ENCODE measurements at places on chromosomes 6 and 20.

GRCh38 chr6:52512199-52512598 is 64.7 kb downstream of the TRAM2 start:
- no peak for DNase-seq

GRCh38 chr20:20895537-20895936 is 183.1 kb upstream of the RALGAPA2 start:
- DNase-seq: no peak

- no peak for DNase-seq
Measured at GRCh38 chr6:158439255-158439654, 120.6 kb upstream of the TMEM181 start.

DNA sequence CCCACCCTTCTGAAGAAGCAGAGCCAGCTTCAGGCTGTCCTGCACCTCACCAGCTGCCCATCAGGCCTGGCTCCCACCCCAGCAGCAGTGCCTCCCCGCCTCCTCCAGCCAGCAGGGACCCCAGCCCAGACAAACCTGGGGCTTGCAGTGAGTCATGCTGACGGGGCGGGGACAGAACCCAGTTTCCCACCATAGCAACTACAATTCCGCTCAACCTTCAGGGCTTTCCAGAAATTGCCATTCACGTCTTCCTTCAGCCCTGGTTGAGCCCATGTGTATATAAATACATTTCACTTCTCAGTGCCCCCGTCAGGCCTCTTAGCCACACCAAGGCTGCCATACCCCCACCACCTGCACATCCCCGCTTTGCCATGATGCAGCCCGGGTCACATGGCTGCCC is 4.4 kb downstream of the SPDEF start:
- no peak for DNase-seq

GRCh38 chr6:157647261-157647915 is 175.7 kb upstream of the SNX9 start:
- no peak for DNase-seq

DNA sequence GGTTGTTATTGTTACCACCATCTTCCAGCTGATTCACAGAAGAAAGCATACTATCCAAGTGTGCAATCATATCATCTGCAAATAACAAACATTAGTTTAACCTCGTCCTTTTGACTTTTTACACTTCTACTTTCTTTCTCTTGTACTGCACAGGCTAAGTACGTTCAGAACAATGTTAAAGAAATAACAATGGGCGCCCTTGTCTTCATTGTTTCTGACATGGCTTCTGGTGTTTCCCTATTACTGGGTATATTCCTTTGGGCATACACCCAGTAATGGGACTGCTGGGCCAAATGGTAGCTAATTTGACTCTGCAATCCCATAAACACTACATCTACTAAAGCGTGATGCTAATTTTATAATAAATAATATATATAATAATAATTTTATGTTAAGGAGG is 146.7 kb downstream of the GJA10 start:
- no peak for DNase-seq

- no peak for DNase-seq
Measured at GRCh38 chr6:17035257-17036064, 66.4 kb upstream of the STMND1 start.

GRCh38 chr6:20427856-20428255 is 26.2 kb downstream of the E2F3 start:
- DNase-seq: no peak

GRCh38 chr20:61516346-61517208 is 264.5 kb downstream of the CDH4 start:
- DNase-seq: no peak

DNA sequence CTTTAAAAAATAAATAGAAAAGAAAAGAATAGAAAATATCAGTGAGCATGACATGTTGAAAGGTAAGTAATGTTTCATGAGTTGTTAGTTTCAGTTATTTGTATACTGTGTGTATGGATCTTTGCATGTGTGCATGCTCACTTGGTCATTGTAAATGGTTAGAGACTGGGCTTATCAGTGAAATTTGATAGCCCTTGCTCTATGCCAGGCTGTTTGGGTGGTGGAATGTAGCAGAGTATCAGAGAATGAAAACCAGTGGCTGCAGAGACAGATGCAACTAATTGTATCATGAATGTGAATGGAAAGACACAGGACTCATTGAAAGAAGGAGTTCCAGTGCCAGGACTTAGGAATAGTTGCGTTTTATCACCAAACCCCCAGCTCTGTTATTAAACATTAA is 4.2 kb downstream of the GSTA2 start:
- DNase-seq: no peak

GRCh38 chr6:100886076-100886475 is 4.9 kb upstream of the ASCC3 start:
- DNase-seq: no peak

DNA sequence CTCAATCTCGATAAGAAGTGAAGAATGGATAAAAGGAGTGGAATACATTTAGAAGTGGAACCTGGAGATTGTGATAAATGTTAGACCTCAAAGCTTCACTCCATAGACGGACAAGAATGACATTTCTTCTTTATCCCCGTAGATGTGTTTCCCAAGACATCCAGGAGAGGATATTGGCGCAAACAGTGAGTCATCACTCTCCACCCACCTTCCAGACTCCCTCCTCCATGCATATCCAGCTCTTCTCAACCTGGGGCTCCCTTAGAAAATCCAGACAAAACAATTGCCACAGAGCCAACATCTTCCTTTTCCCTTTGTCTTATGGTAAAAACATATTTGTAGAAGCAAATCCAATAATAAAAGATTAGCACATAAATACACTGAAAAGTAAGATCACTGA is 586.1 kb downstream of the PTPRT start:
- no peak for DNase-seq

DNA sequence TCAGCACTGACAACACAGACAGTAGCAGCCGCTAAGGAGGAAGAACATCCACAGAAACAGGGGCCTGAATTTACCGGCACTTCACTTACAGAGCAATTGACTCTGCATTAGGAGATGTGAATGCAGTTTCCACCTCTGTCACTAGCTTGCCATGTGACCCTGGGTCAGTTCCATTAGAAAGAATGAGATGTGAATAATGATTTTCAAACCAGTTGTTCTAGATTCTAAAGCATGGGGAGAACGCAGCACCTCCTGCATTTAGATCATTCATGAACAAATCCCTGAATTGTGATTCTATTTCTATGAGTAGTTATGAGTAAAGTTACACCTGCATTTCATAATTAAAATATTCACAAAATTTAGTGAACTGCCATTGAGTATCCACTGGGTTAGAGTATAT is 197.3 kb upstream of the EXOC2 start:
- DNase-seq: no peak

GRCh38 chr6:9986273-9986672 is 428.6 kb downstream of the TFAP2A start:
- DNase-seq: no peak

DNA sequence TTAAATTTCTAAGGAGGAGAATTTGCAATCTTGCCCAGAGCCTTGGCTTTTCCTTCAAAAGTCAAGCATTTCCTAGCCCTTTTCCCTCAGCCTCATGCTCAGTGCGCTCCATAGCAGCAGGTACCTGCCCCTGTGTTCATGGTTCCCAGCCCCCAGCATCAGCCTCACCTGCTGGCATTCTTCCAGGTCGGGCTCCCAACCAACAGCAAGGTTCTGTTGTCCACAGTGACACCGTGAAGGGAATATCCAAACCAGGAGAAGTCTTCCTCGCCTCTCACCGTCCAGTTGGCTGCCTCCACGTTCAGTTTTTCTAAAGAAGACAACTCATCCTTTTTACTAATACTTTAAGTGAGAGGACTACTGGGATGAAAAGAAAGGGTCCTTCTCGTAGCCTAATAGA is 42.7 kb downstream of the GPLD1 start:
- DNase-seq: no peak

DNA sequence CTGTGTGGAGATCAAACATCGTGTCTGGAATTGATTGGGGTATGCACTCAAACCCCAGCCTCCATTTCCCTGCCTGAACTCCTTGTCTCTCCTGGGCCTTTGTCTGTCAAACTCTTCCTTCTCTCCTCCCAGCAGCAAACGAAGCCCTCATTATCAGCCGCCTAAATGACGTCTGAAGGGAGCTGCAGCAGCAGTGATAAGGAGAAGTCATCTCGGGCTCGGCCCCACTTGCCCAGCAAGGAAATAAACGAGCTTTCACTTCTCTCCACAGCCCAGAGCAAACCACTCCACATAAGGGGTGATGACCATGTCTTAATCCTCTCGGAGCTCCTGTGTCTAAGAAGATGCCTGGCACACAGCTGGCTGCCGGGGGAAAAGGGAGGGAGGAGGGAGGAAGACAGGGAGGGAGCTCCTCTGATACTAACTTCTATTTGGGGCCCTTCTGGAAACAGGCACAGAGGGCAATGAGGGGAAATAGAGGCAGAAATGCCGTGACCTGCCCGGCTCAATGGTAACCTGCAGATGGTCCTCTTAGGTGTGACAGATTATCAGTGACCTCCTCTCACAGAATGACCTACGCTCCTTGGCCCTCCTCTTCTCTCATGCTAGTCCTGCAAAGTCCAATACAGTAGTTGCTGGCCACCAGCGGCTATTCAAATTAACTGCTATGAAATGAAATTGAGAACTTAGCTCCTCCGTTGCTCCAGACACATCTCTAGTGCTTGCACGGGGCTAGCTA is 100.4 kb downstream of the PXDC1 start:
- DNase-seq: no peak

DNA sequence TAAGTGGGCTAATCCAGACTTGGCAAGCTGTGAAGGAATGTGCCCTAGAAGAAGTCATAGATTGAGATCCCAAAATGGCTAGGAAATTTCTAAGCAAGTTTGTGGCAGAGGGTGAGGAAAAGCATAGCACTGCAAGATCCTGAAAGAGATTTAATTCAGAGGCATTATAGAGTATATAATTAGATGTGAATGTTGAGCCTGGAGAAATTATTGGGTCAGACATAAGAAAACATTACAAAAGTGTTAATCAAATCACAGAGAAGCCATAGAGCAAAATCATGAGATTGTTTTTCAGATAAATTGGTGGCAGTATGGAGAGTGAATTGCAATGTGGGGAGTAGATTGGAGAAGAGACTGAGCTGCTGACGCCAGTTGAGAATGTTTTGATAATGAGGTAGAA is 90.0 kb downstream of the CD2AP start:
- no peak for DNase-seq

DNA sequence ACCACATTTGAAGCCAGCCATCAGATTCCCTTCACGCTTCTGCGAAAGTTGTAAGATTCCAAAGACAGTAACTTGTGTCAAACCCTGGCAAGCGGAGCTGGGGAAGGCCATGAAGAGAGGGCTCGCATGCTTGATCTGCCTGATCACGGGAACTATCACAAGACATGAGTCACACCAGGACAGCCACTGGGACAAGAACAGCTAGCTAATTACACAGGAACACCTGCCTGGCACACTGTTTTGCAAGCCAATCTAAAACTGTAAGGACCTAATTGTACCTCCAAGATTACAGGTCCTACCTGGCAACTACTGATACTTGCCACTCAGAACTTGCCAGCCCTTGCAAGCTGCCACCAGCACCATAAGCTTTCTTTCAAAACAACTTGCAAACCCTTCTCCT is 289.3 kb downstream of the KIF16B start:
- no peak for DNase-seq

DNA sequence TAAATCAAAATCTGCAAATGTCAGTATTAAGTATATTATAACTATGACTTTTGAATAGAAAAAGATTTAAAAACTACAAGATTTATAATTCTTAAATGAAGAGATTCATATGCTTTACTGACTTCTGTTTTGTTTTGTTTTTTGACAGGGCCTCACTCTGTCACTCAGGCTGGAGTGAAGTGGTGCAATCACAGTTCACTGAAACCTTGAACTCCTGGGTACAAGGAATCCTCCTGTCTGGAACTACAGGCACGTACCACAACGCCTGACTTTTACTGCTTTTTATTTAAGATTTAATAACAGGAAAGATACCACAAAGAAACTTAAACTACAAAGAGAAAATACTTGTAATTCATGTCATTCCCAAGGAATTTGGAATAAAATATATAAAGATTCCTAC is 940.2 kb upstream of the CITED2 start:
- no peak for DNase-seq

GRCh38 chr6:16651871-16652270 is 109.4 kb downstream of the ATXN1 start:
- no peak for DNase-seq

- no peak for DNase-seq
Measured at GRCh38 chr6:14804001-14804784, 441.7 kb upstream of the JARID2 start.

- no peak for DNase-seq
Measured at GRCh38 chr6:108726726-108727339, 121.4 kb upstream of the ARMC2 start.

DNA sequence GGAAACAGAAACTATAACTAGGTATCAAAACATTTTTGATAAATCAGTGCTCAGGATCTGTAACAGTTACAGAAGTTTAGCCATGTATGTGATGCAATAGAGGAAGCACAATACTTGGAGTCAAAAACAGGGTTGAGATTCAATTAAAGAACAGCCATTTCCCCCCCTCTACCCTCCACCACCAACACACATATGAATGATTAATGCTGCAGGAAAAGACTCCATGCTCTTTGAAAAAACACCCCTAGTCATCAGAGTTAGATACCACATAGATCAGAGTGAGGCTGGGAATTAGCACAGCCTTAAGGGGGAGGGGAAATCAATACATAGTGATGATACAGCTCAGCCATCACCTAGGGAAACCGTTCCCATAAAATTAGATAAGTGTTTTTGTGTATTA is 108.9 kb upstream of the EMILIN3 start:
- DNase-seq: no peak

DNA sequence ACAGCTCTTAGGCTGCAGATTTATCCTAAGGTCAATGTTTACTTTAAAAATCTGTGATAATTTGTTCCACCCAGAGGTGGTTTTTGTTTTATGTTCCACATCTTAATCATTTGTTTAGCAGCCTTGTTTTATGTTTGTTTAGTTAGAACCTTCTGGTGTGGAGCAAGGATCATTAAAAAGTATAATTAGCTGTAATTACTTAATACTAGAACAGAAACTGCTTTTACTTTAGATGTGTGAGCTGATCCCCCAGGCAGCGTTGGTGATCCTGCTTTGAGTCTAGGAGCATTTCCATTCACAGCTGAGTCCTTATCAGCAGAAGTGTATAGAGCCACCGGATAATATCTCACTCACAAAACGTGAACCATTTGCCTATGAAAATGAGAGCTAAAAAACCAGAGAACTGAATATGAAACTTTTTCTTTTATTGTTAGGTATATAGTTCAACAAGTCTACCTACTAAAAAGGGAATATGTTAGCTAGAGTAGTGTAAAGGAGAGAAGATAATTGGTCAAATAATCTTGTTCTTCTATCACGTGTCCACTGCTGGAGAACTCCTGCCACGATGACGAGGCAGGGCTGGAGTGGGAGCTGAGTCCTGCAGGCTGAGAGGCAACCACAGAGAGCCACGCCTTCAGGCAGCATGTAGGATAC is 78.5 kb downstream of the TRMT11 start:
- DNase-seq: no peak

DNA sequence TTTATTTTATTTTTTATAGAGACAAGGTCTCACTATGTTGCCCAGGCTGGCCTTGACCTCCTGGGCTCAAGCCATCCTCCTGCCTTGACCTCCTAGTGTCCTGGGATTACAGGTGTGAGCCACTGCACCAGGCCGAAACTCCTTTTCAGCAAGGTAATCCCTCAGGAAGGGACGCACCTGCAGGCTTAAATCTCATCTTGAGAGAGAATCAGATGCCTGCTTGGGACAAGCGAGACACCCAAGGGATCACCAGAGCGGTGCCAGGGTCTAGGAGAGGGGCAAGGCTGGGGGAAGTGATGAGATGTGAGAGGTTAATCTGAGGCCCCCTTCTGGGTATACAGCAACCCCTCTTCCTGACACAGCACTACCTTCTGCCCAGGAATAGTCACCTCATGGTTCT is 4.0 kb upstream of the ATP9A start:
- no peak for DNase-seq

GRCh38 chr6:159693894-159694545 is 979 bp upstream of the SOD2 start:
- no peak for DNase-seq

Measured in stimulated activated CD4-positive, alpha-beta T cell treated with anti-CD3 and anti-CD28 coated beads, TNF-alpha, amount 100 ng/mL, for 4 hours (primary cell).